SJSA1 (cell line): ENCODE measurements at places on chromosomes 12 and 14. TPM values are rescaled to one million over a fixed set of nuclear protein-coding genes. Genes with fewer than 3 reads are reported as not detected.

TCP11L2 gene
- total RNA-seq = 0.78 and 1.4 TPM in 2 replicates

DBX2 gene
- not detected in 2 replicates for total RNA-seq

TC2N gene
- 0.05 TPM in 1 of 2 replicates, not detected in the other for total RNA-seq

TOMM20L gene
- not detected in 2 replicates for total RNA-seq

NTF3 gene
- total RNA-seq = 0.81 and 1.7 TPM in 2 replicates
